NCI-H1105 treated with DMSO at 0.1 percent for 48 hours (cell line): ENCODE measurements at places on chromosomes 2 and 18.
A peak's percentile ranks its signal among the peaks of the same experiment; 100 is the strongest.

- DNase-seq = peak; percentile 71
These were observed 166.5 kb upstream of the SIX3 start for GRCh38 chr2:44774826-44775492.

- no peak for DNase-seq
These were observed 1705.5 kb upstream of the PIK3C3 start for GRCh38 chr18:40249390-40250080.

- no peak for DNase-seq
These were observed 329.1 kb upstream of the PKDCC start for GRCh38 chr2:41718705-41719104.

GRCh38 chr18:50135903-50136302 lies 59.0 kb downstream of the MYO5B start:
- DNase-seq = no peak

- no peak for DNase-seq
These were observed 734.0 kb upstream of the CDH7 start for GRCh38 chr18:65016631-65017371.

DNA sequence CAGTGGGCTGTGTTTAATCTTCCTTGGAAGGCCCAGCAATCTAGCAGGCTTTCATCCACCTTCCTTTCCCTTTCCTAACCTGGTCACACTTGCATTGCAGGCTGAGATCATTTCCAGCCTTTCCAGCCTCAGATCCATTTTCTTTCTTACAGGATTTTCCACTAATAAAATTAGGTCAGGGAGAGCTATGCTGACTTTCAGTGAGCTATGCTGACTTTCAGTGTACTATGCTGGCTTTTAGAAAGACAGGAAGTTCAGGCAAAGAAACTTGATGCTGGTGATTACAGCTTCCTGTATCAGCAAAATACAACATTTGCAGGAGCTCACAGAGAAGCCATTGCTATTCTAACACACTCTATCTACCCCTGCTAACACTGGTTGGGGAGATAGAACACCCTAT lies 735.0 kb downstream of the CCDC85A start:
- DNase-seq = no peak

GRCh38 chr2:239157269-239157668 lies 243.6 kb downstream of the HDAC4 start:
- no peak for DNase-seq

GRCh38 chr2:60439219-60439974 lies 114.1 kb downstream of the BCL11A start:
- no peak for DNase-seq

DNA sequence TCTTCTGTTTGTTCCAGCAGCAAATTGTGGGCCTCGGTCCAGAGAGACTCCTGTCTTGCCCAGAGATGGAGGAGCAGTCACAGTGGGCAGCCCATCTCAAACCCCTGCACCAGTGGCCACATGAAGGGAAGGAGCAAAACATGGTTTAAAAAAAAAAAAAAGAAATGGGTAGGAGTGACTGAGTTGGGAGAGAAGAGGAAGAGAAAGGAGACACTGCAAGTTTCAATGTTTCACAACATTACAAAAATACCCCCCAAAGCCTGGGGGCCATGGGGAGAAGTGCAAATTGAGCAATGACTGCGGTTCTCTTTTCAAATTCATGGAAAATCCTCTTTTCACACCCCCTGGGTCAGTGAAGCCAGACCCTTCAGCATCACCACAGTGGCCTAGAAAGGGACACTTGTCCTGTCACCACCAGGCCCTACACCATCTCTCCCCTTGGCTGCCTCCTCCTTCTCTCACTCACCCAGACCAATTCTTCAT lies 117.1 kb downstream of the ZFP36L2 start:
- DNase-seq = no peak

DNA sequence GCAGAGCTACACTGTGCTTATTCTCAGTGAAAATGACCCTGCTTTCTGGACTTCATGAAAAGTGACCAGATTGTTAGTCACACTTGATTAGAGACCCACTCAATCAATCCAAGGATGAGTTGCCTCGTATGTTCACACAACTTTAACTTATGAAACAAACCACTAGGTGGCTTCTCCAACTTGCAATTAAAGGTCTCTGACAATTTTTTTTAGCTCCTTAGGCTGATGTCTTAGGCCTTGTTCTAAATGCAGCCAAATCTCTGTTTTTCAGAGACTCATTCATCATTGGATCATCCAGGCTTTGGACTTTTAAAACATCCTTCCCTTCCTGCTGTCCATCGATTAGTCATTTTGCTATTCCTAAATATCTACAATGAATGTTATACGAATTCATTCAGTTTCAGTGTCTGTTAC lies 63.4 kb downstream of the MREG start:
- DNase-seq = no peak

GRCh38 chr2:150109028-150109427 lies 378.4 kb downstream of the RND3 start:
- DNase-seq = no peak

DNA sequence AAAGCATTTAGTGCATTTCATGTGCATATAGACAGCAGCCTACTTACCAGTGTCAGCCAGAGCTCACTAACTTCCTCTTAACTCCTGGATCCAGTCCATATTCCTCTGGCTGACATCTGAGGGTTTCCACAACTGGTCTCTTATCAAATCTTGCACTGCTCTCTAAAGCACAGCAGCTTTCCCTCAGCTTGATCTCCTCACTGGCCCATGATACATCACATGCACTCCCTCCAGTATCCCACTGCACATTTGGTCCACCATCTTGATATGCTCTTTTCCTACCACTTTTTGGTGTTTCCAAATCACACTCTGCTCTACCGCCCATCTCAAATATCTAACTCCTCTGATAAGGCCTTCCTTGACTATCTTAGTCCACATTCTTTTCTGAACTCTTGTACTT lies 105.0 kb upstream of the ZFP36L2 start:
- no peak for DNase-seq
